ENCODE measurements at places on chromosomes 11 and 22.

DNA sequence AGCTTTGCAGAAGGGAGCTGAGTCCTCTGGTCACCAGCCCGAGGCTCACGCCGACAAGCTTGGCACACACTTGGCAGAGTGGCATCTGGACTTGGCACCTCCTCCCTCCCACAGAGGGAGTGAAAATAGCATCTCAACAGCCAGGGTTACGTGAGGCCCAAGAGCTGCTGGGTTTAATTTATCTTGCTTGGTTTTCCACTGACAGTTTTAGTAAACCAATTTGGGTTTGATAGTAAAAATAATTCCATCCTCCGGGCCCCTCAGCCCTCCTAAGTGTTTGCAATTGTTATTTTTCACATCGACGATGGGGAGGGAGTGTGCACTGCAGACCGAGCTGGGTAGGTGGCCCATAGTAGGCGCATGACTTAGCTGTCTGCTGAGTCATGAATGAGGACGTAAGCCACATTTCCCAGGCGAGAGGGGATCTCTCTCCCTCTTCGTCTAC is 107.6 kb upstream of the ASPHD2 start:
- DNase-seq, result no peak

DNA sequence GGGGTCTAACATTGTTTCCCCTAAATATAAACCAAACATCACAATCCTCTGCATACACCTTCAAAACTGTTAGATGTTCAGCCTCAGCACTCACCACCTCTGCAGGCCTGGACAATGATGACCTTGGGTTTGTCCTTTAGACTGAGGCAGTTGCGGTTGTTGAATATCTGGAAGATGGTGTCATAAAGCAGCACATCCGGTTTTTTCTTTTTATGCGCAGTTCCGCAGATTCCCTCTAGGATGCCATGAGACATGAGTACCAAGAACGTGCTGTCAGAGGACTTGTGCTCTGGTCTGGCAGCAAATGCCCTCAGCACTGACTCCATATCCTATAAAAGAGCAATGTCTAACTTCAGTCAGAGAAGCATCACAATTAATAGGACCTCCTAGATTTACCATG is 22.8 kb downstream of the CASP5 start:
- DNase-seq, result no peak

DNA sequence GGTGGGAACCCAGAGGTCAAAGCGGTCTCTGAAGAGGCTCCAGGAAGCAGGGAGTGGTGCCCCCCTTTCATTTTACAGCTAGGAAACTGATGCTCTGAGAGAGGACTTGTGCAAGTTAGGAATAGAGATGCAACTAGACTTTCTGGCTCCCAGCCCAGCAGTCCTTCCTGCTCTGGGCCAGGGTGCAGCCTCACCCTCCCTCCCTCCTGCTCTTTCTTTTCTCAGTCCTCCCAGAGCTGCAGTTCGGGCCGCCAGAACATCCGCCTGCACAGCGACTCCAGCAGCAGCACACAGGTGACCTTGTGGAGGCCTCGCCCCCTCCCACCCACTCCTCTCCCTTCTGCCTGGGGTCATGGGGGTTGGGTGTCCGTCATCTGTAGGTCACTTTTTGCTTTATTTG is 51.5 kb downstream of the LHFPL7 start:
- DNase-seq, result no peak

DNA sequence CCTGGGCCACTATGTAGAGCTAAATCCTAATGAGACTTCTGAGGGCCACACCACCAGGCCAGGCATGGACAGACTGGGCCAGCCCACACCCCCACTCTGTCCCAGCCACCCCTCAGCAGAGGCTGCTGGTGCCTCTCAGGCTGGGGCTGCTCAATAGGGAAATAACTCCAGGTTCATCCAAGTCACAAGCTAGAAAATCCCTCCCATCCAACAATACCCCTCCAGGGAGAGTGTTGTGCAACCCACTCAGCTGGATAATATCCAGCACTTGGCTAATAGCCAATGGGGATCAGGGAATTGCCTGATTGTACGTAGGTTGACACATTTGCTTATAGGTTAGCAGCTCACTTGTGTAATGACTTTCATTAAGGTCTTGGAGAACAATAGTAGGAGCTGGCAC is 64.1 kb upstream of the WNT11 start:
- no peak for DNase-seq

- DNase-seq, result no peak
Measured at GRCh38 chr11:3944198-3944597, 88.7 kb downstream of the STIM1 start.

DNA sequence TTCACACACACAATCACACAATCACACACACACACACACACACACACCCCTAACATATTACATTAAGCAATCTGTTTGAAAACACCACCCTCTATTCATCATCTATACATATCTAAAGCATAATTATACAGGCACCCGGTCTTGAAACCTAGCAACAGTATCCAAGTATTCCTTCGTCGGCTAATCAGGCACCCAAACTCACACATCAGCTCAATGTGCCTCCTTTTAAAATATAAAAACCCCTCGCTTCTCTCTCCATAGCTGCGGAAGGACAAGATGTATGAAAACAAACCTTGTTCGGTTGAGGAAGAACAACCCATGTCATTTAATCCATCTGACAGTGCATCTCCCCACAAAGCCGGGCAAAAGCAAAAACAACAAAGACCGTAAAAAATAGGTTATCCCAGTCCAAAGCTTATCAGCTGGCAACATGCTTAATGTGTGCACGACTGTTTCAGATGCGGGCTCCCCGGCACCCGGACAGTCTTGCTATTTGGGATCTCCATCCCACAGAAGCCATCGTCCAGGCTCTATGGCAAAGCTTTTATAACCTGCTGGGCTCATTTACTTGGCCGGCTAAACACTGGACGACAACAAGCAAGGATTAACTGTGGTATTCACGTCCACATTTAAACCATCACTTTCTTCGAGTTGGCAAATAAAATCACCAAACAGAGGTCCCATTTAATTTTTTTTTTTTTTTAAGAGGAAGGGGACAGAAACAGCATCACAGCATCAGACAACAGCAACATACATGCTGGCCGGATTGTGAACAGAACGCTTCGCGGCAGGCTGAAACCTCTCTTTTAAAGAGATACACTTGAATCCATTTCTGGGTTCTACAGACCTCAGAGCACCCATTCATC is 365.5 kb downstream of the SHANK2 start:
- no peak for DNase-seq

- DNase-seq, result no peak
Measured at GRCh38 chr11:12591706-12592105, 82.5 kb upstream of the TEAD1 start.

GRCh38 chr11:47938791-47939560 is 41.4 kb upstream of the PTPRJ start:
- DNase-seq, result no peak

GRCh38 chr11:70225681-70226177 is 22.6 kb downstream of the FADD start:
- DNase-seq, result no peak

DNA sequence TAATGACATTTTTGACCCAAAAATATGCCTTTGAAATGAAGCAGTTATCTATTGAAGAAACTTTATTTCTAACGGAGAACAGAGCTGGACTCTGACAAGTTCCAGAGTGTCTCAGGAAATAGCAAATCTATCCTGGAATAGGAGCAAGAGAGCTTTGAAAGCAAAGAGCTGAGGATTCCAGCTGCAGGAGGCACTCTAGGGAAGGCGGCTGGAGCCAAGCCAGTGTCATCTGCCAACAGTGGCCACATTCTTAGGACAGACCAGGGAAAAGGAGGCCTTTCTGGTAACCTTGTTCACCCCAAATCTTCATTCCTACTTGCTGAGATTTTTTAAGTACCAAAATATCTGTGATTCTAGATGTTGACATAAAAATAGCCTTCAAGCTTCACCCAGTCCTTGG is 493.5 kb upstream of the B3GAT1 start:
- DNase-seq, result no peak

GRCh38 chr11:12478743-12479142 is 101.4 kb downstream of the PARVA start:
- no peak for DNase-seq

- no peak for DNase-seq
Measured at GRCh38 chr11:47523490-47524225, 29.3 kb downstream of the CELF1 start.

DNA sequence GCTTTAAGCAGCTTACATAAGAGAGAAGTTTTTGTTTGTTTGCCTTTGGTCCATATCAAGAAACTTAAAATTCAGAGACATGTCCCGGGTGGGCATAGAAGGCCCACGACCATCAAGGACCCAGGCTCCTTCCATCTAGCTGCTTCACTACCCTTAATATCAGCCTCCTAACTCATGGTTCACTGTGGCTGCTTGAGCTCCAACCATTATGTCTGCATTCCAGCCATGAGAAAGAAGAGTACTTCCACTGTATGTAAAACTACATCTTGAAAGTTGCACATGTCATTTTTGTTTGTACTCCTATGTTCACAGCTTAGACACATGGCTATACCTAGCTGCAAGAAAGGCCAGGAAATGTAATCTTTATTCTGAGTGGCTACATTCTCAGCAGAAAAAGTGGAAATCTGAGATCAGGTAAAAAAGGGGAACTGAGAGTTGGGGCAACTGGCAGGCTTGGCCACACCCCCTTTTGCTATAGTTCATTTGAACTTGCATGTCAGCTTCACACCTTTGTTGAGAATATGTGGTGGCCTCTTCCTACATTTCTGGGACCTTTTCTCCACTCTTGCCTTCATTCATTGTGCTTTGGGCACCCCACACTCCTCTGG is 81.3 kb upstream of the TP53I11 start:
- no peak for DNase-seq

DNA sequence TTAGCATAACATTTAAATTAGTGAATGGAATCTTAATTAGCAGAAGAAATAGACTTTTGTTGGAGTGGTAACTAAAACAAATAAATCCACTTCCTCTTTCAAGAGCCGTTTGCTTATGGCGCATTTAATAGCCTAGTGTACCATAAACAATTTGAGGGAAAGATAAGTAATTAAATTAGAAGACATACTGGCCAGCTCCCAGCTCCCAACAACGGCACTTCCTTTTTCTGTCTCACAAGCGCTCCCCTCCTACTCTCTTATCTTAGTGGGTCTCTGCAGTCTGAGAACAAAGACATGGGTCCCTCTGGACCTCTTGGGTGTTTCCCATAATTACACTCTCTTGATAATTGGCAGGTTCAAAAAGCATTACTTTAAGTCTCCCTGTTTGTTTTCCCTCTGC is 146.0 kb downstream of the OPCML start:
- DNase-seq, result no peak

GRCh38 chr11:132475026-132475425 is 1057.3 kb downstream of the OPCML start:
- no peak for DNase-seq

DNA sequence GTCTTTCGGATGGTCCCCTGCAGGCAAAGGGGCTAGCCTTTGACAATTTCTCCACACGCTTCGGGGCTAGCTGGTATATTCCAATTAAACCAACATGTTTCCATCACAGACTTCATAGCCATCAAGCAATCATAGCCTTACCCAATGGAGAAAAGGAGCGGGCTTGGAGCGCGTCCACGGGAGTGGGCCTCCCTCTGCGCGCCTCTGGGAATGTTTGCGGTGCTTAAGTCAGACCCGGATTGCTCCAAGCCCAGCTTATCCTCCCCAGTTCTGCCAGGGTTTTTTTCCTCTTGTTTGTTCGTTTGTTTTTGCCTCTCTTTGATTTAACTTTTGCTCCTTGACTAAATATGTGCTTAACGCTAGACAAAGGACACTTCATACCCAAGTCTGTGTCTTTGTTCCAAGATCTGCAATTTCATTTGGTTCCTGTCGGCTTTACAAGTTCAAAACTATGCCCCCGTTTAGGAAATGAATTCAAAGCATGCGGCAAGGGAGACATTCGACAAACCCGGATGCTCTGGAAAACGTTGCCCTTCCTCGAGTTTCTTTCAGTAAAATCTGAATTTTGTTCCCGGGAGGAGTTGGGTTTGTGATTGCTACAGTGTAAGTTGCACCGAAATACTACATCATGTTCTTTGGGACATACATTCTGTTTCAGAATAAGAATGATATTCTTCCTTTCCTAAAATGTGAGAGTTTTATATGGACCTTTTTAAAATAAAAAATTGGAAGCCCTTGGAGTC is 1.0 kb upstream of the GLB1L2 start:
- DNase-seq, result no peak

GRCh38 chr11:60835534-60835846 is 6.4 kb upstream of the CCDC86 start:
- DNase-seq, result no peak
